Smooth muscle cell of the umbilical artery (primary cell): ENCODE measurements at places on chromosomes 16 and 17. TPM values are rescaled to one million over a fixed set of nuclear protein-coding genes. Genes with fewer than 3 reads are reported as not detected.

Gene VTN
- total RNA-seq, result 3.4 and 51.4 TPM in 2 replicates

Gene SPNS2
- 0.37 and 0.89 TPM in 2 replicates for total RNA-seq

Gene ATXN2L
- total RNA-seq, result 50.5 and 84.6 TPM in 2 replicates

Gene SCIMP
- total RNA-seq, result not detected in 2 replicates

Gene SYNGR2
- total RNA-seq, result 17.8 and 32.0 TPM in 2 replicates

Gene GAST
- total RNA-seq, result not detected in 2 replicates

Gene NECAB2
- 0.37 TPM in 1 of 2 replicates, not detected in the other for total RNA-seq

Gene TEN1
- 12.6 and 13.7 TPM in 2 replicates for total RNA-seq

Gene CCL1
- not detected in 2 replicates for total RNA-seq

Gene PARN
- 27.6 and 33.9 TPM in 2 replicates for total RNA-seq

Gene PRDM7
- total RNA-seq, result not detected in 2 replicates

Gene FOXO3B
- total RNA-seq, result 3.6 and 5.5 TPM in 2 replicates

Gene CPSF4L
- not detected in 2 replicates for total RNA-seq

Gene PRM1
- total RNA-seq, result not detected in 2 replicates

Gene CACNG5
- total RNA-seq, result not detected in 2 replicates

Gene PIK3R5
- total RNA-seq, result not detected in 2 replicates

Gene ZPBP2
- total RNA-seq, result not detected in 2 replicates

Gene PRPSAP1
- total RNA-seq, result 42.5 and 46.5 TPM in 2 replicates

Gene SLC7A6OS
- total RNA-seq, result 12.5 and 14.6 TPM in 2 replicates

Gene CDH13
- 185 and 293 TPM in 2 replicates for total RNA-seq

Gene AATK
- 0.23 and 0.30 TPM in 2 replicates for total RNA-seq

Gene RAP1GAP2
- 0.23 and 0.30 TPM in 2 replicates for total RNA-seq

Gene RASL10B
- 7.4 and 8.1 TPM in 2 replicates for total RNA-seq

Gene C16orf96
- not detected in 2 replicates for total RNA-seq

Gene KRT32
- total RNA-seq, result 0.09 TPM in 1 of 2 replicates, not detected in the other

Gene PSMC3IP
- 0.89 and 5.2 TPM in 2 replicates for total RNA-seq

Gene SNAI3
- under 0.01 and 0.05 TPM in 2 replicates for total RNA-seq

Gene GALR2
- not detected in 2 replicates for total RNA-seq

Gene CD300E
- total RNA-seq, result not detected in 2 replicates
